ENCODE measurements at places on chromosomes 1 and 21. TPM values are rescaled to one million over a fixed set of nuclear protein-coding genes. Genes with fewer than 3 reads are reported as not detected.

NKAIN1 gene
- total RNA-seq, result not detected

BGLAP gene
- total RNA-seq, result 3.7 TPM

FCN3 gene
- not detected for total RNA-seq

HES2 gene
- total RNA-seq, result not detected

- no peak for DNase-seq
Measured at GRCh38 chr1:23559985-23560741, 862 bp upstream of the ID3 start.

DNA sequence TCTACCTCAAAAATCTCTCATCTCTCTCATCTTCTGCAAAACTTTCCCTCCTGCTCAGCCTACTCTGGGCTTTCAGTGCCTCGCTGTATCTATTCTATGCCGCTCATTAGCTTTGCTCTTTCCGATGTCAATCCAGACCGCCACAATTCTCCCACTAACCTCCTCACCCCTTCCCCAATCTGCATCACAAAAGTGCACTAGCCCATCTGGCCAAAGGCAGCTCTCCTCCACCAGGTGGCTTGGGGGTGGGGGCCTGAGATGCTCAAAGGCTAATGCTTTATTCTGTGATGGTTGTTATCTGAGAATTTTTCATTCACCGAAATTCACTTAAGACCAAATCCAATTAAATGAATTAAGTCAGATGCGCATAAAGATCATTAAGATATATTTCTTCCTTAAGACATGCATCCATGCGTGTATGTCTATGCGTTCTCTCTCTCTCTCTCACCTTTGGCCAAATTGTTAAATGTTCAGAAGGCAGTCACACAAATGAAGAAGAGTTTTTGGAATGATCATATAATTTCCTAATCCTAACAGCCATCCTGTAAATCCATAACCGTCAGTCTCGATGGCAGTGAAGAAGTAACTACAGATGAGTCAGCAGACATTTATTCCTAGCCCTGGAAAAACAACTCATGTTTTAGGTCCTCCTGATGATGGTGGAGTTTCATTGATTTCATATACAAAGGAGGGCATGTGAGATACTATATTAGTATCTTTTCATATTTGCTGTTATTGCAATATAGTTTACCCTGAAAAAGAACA lies 111.3 kb downstream of the C1orf21 start:
- no peak for DNase-seq

DNA sequence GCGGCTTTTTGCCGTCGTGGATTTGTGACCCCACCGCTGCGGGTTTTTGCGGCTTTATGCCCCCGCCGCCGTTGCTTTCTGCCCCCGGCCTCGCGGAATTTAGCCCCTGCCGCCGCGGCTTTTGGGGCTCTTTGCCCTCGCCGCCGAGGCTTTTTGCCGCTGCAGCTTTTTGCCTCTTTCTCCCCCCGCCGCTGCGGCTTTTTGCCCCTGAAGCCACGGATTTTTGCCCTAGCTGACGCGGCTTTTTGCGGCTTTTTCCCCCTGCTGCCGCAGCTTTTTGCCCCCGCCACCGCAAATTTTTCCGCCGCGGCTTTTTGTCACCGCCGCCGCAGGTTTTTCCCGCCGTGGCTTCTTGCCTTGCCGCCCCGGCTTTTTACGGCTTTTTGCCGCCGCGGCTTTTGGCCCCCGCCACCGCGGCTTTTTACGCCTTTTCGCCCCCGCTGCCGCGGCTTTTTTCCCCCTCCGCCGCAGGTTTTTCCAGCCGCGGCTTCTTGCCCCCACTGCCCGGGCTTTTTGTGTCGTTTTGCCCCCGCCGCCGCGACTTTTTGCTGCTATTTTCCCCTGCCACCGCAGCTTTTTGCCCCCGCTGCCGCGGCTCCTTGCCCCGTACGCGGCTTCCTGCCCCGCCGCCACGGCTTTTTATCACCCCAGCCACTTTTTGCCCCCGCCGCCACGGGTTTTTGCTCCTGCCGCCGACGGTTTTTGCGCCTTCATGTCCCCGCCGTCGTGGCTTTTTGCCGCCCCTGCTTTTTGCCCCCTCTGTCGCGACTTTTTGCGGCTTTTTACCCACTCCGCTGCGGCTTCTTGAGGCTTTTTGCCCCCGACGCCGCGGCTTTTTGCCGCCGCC lies 3933.6 kb downstream of the SRGAP2C start:
- DNase-seq, result no peak

- DNase-seq, result no peak
Measured at GRCh38 chr1:237888143-237888542, 2.6 kb downstream of the ZP4 start.

Data from OCI-LY7 (cell line).